Activated CD4-positive, alpha-beta memory T cell treated with anti-CD3 and anti-CD28 coated beads, Interleukin-2, amount 10 ng/mL, durations not matched to agents 7 days and 5 days (primary cell): ENCODE measurements at places on chromosomes 12 and 14.

DNA sequence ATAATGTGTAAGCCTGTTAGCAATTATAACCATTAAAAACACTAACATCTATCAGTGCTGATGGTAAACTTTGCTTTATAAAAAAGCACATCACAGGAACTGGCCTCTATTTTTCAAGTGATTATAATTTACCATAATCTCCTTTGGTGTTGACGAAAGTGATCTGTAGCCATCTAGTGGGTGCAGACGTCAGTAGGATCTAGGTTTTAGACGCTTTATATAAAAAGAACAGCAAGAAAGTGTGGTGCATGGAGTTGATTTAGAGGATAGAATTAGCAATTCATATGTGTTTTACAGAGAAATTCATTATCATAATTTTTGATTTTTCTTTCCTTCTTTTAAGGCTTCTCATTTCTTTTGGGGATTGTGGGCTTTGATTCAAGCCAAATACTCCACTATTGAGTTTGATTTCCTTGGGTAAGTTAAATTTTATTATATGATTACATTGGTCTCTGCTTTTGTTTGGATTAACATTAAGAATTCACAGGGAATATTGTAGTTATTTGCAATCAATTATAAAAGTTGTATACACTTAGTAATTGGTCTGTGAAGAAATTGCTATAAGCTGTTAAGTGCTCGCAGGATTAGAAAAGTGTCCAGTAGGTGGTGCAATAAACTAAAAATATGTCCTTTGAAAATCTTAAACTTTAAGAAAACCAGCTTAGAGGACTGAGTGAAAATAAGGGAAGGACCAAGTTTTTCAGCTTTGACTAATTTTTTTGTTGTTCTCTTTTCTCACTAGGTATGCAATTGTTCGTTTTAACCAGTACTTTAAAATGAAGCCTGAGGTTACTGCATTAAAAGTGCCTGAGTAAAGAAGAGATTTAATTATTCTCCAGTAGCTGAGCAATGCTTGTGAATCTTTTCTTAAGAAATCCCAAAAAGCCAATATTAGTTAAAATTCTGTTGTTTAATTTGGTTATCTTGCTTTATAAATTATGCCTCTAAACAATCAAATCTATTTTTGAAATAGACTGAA is 59.5 kb downstream of the ETNK1 start:
- peaks cover 19% of the 10 kb centered on the region for H3K4me1 ChIP-seq
- no peak overlapping the region for H3K4me3 ChIP-seq
- peaks cover 44% of the 10 kb centered on the region for H3K36me3 ChIP-seq
- H3K27me3 ChIP-seq, result no peaks in the 10 kb centered on the region

GRCh38 chr14:93462479-93462878 is 31.7 kb downstream of the UNC79 start:
- no peak overlapping the region for H3K4me3 ChIP-seq
- DNase-seq, result no peak
- H3K36me3 ChIP-seq, result no peaks in the 10 kb centered on the region

- peaks cover 20% of the 10 kb centered on the region for H3K4me1 ChIP-seq
- no peak overlapping the region for H3K4me3 ChIP-seq
- no peaks in the 10 kb centered on the region for H3K27me3 ChIP-seq
- no peak overlapping the region for H3K27ac ChIP-seq
- DNase-seq, result no peak
- peaks cover 53% of the 10 kb centered on the region for H3K36me3 ChIP-seq
Measured at GRCh38 chr12:45890276-45890675, 100.1 kb downstream of the SCAF11 start.

DNA sequence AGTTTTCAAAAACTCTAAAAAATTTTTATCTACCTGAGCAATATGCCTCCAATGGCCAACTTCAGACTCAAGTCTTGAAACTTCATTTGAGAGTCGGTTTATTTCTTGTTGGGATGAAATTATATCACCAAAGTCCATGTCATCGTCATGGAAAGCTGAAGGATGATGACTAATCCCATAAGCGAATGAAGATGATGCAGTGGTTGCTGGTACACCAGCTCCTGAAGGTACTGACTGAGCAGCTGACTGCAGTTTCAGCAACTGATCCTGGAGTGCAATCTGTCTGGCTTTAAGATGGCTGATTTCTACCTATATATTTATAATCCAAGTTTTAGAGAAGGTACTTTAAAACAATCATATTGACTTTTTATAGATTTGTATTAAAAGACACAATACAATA is 18.3 kb downstream of the TRIP11 start:
- H3K36me3 ChIP-seq, result peaks cover 28% of the 10 kb centered on the region
- peaks cover 5% of the 10 kb centered on the region for H3K4me1 ChIP-seq
- no peaks in the 10 kb centered on the region for H3K27me3 ChIP-seq
- no peak overlapping the region for H3K27ac ChIP-seq
- no peak overlapping the region for H3K4me3 ChIP-seq

GRCh38 chr14:29043737-29044136 is 277.1 kb downstream of the FOXG1 start:
- no peaks in the 10 kb centered on the region for H3K27me3 ChIP-seq
- H3K36me3 ChIP-seq, result no peaks in the 10 kb centered on the region
- no peak for DNase-seq
- H3K4me1 ChIP-seq, result no peaks in the 10 kb centered on the region

DNA sequence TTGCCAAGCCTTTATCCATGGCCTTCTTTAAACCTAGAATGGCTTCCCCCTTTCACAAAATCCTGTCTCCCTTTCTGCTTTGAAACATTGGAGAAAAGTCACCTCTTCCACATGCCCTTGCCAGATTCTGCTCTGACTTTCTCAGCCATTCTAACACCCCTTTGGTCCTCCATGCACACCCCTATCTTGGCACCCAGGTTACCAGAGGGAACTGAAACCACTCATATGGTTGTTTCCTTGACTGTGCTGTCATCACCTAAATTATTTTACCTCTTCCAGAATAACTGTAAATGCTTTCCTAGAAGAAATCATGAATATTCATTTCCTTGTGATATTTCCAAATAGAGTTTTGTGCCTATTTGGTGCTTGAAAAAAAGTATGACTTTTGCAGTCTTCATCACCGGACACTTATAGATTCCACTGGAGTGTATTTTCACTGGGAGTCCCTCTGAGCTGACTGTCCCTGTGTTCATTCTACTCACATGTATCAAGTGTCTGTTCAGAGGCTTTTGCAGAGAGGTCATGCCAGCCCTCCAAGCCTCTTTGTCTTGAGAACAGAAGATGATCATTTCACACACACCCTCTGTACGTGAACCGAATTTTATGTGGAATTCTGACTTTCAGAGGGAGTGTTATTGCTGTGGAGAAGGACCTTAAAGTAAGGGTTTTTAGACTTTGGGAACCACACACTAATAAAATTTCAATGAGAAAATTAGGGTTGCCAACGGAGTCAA is 74.1 kb downstream of the PLXNC1 start:
- H3K4me3 ChIP-seq, result no peak overlapping the region
- H3K27ac ChIP-seq, result no peak overlapping the region
- peaks cover 49% of the 10 kb centered on the region for H3K36me3 ChIP-seq
- no peaks in the 10 kb centered on the region for H3K27me3 ChIP-seq

GRCh38 chr14:89088530-89088929 is 264.1 kb downstream of the TTC8 start:
- no peak overlapping the region for H3K4me3 ChIP-seq
- no peak for DNase-seq
- H3K36me3 ChIP-seq, result no peaks in the 10 kb centered on the region
- no peak overlapping the region for H3K27ac ChIP-seq

- H3K27ac ChIP-seq, result peak overlapping the region; percentile 42
- H3K36me3 ChIP-seq, result peaks cover 72% of the 10 kb centered on the region
- H3K4me3 ChIP-seq, result peak overlapping the region; percentile 44
Measured at GRCh38 chr12:47221256-47222023, 141.7 kb upstream of the AMIGO2 start.

GRCh38 chr12:20398686-20399085 is 30.3 kb downstream of the PDE3A start:
- no peak for DNase-seq
- no peaks in the 10 kb centered on the region for H3K36me3 ChIP-seq
- peaks cover 6% of the 10 kb centered on the region for H3K4me1 ChIP-seq
- no peak overlapping the region for H3K4me3 ChIP-seq
- no peak overlapping the region for H3K27ac ChIP-seq

GRCh38 chr14:74492776-74493342 is at the start of gene NPC2:
TSS of gene NPC2 (minus strand) at chr14:74493305. CDS start at chr14:74493274, 31 bp downstream.
- H3K27me3 ChIP-seq, result no peaks in the 10 kb centered on the region
- H3K27ac ChIP-seq, result peak within 1 kb of the TSS; percentile 77
- no peak for DNase-seq
- peaks cover 4% of the 10 kb centered on the region for H3K36me3 ChIP-seq
- H3K4me1 ChIP-seq, result peaks cover 28% of the 10 kb centered on the region

- peaks cover under 1% of the 10 kb centered on the region for H3K4me1 ChIP-seq
- H3K4me3 ChIP-seq, result no peak overlapping the region
- peaks cover 22% of the 10 kb centered on the region for H3K27me3 ChIP-seq
- no peak for DNase-seq
Measured at GRCh38 chr14:99990268-99991170, 74.7 kb upstream of the EVL start.

- no peaks in the 10 kb centered on the region for H3K4me1 ChIP-seq
- no peak overlapping the region for H3K4me3 ChIP-seq
- no peaks in the 10 kb centered on the region for H3K36me3 ChIP-seq
Measured at GRCh38 chr14:24847568-24848095, 202.3 kb downstream of the STXBP6 start.

DNA sequence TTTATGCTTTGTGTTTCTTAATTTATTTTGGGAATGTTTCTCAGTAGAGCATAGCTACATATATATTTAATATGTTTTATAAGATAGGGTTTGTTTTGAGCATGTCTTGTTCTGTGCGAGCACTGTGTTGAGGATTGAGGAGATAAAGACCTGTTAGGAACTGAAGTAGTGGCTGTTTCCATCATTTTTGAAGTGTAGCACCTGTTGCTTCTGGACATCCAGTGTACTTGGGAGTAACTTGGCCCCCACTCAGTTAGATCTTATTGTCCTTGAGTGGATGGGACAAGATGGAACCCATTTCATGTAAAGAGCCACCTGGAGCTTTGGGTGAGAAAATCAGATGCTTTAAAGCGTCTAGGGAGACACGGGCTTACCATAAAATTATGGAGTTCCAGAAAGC is 8.7 kb downstream of the PPP2R5C start:
- no peak overlapping the region for H3K4me3 ChIP-seq
- H3K27ac ChIP-seq, result no peak overlapping the region
- peaks cover 13% of the 10 kb centered on the region for H3K4me1 ChIP-seq
- no peak for DNase-seq
- no peaks in the 10 kb centered on the region for H3K27me3 ChIP-seq
- H3K36me3 ChIP-seq, result peaks cover 14% of the 10 kb centered on the region

- H3K36me3 ChIP-seq, result no peaks in the 10 kb centered on the region
- H3K4me1 ChIP-seq, result no peaks in the 10 kb centered on the region
- H3K27me3 ChIP-seq, result no peaks in the 10 kb centered on the region
- DNase-seq, result no peak
- H3K27ac ChIP-seq, result no peak overlapping the region
Measured at GRCh38 chr12:60148831-60149230, 553.0 kb downstream of the SLC16A7 start.

DNA sequence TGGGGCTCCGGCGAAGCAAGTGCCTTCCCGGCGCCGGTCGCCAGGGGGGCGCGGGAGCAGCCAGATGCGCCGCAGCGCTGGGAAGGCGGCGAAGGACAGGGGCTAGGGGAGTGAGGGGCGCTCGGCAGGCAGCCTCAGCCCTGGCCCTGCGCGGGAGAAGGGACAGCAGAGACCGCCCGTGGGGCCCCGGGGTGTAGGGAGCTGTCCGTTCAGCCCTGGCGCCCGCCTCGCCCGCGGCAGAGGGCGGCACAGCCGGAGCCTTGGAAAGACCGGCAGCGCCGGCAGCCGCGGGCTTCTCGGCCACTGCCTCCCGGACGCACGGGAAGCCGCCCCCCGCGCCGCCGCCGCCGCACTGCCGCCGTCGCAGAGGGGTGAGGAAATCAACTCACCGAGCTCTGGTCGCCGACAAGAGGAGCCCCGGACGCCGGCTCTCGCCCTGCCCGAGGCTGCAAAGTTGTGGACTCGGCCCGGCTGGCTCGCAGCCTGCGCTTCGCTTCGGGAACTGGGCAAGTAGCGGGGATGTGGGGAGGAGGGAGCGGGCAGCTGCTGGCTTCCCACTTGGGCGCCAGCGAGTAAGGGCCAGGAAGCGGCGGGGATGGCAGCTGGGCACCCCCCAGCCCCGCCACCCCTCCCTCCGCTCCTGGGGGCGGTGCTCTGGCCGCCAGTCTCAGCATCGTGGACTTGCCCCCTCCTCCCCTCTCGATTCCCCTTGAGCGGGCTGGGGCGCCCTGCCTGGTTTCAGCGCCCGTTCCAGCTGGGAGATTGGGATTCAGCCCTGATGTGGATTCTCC is at the start of gene ZDHHC22:
TSS of gene ZDHHC22 (minus strand) at position 578 of the 791 bp plus-strand sequence. CDS start 2,053 bp downstream, outside the sequence.
- no peak for DNase-seq
- no peak within 1 kb of the TSS for H3K4me3 ChIP-seq
- H3K27me3 ChIP-seq, result peaks cover 75% of the 10 kb centered on the region
- H3K27ac ChIP-seq, result no peak within 1 kb of the TSS
- no peaks in the 10 kb centered on the region for H3K36me3 ChIP-seq

- no peak for DNase-seq
- H3K27me3 ChIP-seq, result no peaks in the 10 kb centered on the region
- H3K27ac ChIP-seq, result no peak overlapping the region
Measured at GRCh38 chr12:26465419-26466097, 270.2 kb downstream of the SSPN start.

GRCh38 chr12:65387396-65387795 is 108.9 kb downstream of the MSRB3 start:
- no peak for DNase-seq
- no peaks in the 10 kb centered on the region for H3K36me3 ChIP-seq
- no peaks in the 10 kb centered on the region for H3K27me3 ChIP-seq
- no peaks in the 10 kb centered on the region for H3K4me1 ChIP-seq
- H3K4me3 ChIP-seq, result no peak overlapping the region

DNA sequence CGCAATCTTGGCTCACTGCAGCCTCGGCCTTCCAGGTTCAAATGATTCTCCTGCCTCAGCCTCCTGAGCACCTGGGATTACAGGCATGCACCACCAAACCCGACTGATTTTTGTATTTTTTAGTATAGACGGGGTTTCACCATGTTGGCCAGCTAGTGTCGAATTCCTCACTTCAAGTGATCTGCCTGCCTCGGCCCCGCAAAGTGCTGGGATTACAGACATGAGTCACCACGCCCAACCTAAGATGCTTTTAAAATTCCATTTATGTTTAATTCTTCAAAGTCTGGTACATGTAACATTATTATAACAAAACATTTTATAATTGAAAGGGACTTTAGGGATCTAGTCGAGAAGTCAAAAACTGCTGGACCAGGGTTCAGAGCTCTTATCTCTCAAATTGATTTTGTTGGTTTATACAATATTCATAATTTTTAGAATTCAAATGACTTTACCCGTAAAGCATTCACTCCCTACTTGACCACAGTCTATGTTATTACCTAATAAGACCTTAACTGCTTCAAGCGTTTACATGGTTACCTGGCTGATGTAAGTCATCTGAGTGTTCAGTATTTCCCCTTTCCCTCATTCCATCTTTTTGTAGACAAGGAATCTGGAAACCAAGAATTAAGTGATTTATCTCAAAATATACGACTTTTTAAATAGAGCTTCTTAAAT is 28.2 kb downstream of the RAP1B start:
- H3K36me3 ChIP-seq, result peaks cover 42% of the 10 kb centered on the region
- no peak overlapping the region for H3K27ac ChIP-seq

- no peak overlapping the region for H3K27ac ChIP-seq
- no peak for DNase-seq
- H3K4me3 ChIP-seq, result no peak overlapping the region
- H3K4me1 ChIP-seq, result peaks cover 12% of the 10 kb centered on the region
Measured at GRCh38 chr14:94138251-94138650, 8.8 kb upstream of the IFI27L2 start.

- no peak overlapping the region for H3K27ac ChIP-seq
- no peak for DNase-seq
- H3K36me3 ChIP-seq, result peaks cover 10% of the 10 kb centered on the region
- H3K4me3 ChIP-seq, result no peak overlapping the region
- peaks cover 16% of the 10 kb centered on the region for H3K4me1 ChIP-seq
Measured at GRCh38 chr14:50666772-50667683, 1.1 kb downstream of the SAV1 start.
